ENCODE measurements at places on chromosomes 3 and 15. TPM values are rescaled to one million over a fixed set of nuclear protein-coding genes. Genes with fewer than 3 reads are reported as not detected.

FMN1 gene
- 3.9 TPM for total RNA-seq

ARHGEF26 gene
- total RNA-seq, result 9.0 TPM

PLAAT1 gene
- 8.1 TPM for total RNA-seq

ABI3BP gene
- 7.8 TPM for total RNA-seq

TMEM212 gene
- not detected for total RNA-seq

CEP70 gene
- 90.6 TPM for total RNA-seq

DNA sequence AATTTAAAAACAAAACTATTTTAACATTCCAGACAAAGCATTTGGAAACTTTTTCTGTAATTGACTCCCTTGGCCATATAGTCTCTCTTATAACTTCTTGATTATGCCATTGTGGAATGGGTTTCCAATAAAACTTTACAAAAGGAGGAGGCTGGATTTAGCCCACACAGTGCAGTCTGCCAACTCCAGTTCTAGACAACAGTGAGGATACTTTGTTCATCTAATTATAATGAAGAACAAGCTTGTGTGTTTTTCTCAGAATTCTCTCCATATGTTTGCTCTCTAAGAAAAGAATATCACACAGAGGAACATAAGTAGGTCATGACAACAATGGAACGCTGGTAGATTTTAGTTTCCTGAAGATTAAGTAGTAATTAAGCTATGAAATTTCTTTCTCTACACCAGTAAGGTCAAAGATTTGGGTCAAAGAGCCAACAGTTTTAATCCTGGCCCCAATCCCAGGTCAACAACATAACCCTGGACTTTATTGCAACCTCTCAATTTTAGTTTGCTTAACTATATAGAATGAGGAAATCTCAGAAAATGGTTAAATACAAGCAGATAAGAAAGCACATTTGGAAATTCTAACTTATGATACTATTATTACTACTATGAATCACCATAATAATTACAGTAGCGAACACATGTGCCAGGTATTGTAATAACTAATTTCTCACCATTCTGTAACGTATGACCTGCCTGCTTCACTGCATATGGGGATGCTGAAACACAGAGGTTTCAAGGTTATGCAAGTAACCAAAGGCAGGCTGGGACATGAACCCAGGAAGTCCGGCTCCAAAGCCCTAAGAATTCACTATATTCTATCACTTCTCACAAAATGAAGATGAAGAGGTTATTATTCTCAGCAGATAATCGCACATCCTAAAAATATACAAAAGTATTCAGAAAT, 65.7 kb downstream of the TJP1 start:
- peak; percentile 4 for DNase-seq

GRCh38 chr3:57224856-57225255, 2.7 kb upstream of the APPL1 start:
- DNase-seq, result no peak

DNA sequence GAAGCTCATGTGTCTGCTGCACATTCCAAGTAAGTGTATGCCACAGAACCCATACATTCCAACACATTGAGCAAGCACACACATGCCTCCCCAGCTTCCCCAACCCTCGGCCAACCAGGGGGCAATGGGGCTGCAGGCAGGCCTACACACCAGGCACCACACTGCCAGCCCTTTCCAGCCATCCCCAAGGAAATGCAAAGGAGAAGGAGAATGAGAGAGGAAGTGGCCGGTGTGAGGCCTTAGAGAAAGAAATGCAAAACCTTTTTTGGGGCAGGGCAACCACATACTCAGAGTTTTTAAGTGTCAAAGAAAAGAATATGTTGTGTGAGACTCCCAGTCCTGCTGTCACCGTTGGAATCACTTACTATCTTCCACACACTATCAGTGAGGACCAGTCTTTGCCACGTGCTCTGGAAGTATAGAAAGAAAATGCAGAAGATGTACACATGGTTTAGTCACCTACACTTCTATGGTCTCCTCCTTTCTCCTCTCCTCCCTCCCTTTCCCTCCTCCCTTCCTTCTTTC, 11.1 kb downstream of the IGF2BP2 start:
- DNase-seq, result no peak

GRCh38 chr3:177978946-177979345, 557.3 kb upstream of the KCNMB2 start:
- no peak for DNase-seq

DNA sequence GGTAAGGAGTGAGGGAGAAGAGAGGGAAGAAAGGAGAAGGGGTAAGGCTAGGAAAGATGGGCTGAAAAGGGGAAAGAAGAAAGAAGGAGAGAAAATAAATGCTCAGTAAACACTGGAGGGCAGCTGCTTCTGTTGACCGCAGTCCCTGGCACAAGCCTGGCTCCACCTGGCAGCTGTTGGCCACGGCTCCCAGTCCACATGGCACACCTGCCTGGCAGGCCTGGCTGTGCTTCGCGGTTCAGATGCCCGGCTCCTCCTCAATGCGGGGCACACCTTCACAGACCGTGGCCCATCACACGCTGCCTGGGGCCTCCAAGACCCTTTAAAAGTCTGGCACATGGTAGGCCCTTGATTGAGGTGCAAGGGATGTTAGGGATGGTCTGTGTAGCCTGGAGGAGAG, 516.8 kb upstream of the PROK2 start:
- DNase-seq, result no peak

DNA sequence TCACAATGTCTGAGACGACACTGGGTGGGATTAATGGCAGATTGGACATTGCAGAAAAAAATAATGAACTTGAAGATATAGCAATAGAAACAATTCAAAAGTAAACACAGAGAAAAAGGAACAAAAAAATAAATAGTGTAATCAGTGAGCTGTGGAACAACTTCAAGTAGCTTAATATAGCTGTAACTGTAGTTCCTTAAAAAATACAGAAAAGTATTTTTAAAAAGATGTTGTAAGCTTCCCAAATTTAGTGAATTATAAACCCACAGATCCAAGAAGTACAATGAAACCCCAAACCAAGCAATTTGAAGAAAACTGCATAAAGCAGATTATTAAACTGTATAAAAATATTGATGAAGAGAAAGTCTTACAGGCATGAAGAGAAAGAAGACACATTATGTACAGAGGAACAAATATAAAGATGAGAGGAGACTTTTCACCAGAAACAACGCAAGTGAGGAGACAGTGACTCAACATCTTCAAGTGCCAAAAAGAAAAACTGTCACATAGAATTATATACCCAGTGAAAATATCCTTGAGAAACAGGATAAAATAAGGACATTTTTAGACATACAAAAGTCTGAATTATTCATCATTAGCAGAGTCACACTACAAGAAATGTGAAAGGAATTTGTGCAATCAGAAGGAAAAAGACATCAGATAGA, 176.4 kb downstream of the NFKBIZ start:
- DNase-seq, result no peak

- no peak for DNase-seq
These were observed 68.2 kb upstream of the NTRK3 start for GRCh38 chr15:88324741-88325065.

Measured in occipital lobe (tissue), 3 donors.